OCI-LY7 (cell line): ENCODE measurements at places on chromosomes 1 and 21. TPM values are rescaled to one million over a fixed set of nuclear protein-coding genes. Genes with fewer than 3 reads are reported as not detected.

GRCh38 chr1:47696404-47696736 is 258.5 kb downstream of the FOXD2 start:
- no peak for DNase-seq

DNA sequence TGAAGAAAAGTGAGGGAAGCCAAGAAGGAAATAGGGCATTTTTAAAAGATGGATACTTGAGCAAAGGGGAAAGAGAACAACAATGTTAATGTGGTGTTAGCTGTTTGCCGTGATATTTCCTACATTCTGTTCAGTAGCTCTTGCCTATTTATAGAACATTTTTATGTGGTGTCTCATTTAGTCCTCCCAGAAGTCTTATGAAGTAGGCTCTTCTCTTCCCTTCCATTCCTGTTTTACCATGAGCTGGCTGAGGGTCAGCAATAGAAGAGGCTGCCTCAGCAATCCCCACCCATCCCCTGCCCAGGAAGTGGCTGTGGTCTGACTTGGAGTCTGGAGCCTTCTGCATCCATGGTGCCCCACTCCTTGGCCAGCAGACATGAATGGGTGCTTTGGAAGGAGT is 60.1 kb downstream of the KIAA0040 start:
- DNase-seq = no peak

DNA sequence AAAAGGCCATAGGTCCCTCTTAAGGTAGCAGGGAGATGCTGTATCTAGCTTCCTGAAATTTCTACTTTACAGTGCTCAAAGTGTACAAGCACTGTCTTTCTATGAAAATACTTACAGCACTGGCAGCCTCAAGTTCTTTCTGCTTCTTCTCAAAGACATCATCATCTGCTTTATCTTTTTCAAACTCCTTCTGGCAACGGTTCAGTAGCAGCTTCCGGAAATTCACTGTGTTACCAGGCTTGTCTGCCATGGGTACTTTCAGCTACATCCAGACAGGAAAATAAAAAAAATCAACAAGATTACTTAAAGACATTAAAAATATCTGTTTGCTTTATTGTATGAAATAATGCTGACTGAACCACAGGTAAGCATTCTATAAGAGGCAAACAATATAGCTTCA is 77.9 kb upstream of the HP1BP3 start:
- no peak for DNase-seq

DNA sequence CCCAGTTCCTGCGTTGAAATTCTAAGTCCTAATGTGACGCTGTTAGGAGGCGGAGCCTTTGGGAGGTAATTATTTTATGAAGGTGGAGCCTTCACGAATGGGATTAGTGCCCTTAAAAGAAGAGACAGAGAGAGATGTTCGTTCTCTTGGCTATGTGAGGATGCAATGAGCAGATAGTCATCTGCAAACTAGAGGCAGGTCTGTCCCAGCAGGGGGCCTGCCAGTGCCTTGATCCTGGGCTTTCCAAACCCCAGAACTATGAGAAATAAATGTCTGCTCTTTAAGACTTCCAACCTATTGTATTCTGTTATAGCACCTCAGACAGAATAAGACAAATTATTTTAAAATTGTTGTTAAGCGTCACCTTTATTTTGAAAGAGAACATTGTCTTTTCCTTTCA is 123.1 kb upstream of the KCNJ6 start:
- DNase-seq = no peak

- no peak for DNase-seq
Measured at GRCh38 chr1:25447547-25447946, 16.9 kb downstream of the MACO1 start.

DNA sequence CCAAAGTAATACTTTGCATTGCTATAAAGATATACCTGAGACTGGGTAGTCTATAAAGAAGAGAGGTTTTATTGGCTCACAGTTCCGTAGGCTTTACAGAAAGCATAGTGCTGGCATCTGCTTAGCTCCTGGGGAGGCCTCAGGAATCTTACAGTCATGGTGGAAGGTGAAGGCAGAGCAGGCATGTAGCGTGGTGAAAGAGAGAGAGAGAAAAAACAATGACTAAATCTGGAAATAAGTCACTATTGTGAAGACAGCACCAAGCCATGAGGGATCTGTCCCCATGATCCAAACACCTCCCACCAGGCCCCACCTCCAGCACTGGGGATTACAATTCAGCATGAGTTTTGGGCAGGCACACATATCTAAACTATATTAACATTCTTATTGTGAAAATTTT is 30.4 kb downstream of the SLC30A7 start:
- no peak for DNase-seq

- DNase-seq = no peak
Measured at GRCh38 chr1:54699936-54700525, 15.6 kb upstream of the TTC4 start.

GRCh38 chr1:180397175-180397574 is 105.2 kb downstream of the ACBD6 start:
- DNase-seq = no peak

Gene UTS2
- total RNA-seq = not detected in 2 replicates

Gene MRPL55
- total RNA-seq = 46.3 and 50.0 TPM in 2 replicates

Gene IRF6
- total RNA-seq = not detected in 2 replicates

Gene HENMT1
- 0.35 and 0.84 TPM in 2 replicates for total RNA-seq

Gene LRIF1
- 10.0 and 12.2 TPM in 2 replicates for total RNA-seq
